ENCODE measurements at places on chromosomes 13 and 19. TPM values are rescaled to one million over a fixed set of nuclear protein-coding genes. Genes with fewer than 3 reads are reported as not detected.

DNA sequence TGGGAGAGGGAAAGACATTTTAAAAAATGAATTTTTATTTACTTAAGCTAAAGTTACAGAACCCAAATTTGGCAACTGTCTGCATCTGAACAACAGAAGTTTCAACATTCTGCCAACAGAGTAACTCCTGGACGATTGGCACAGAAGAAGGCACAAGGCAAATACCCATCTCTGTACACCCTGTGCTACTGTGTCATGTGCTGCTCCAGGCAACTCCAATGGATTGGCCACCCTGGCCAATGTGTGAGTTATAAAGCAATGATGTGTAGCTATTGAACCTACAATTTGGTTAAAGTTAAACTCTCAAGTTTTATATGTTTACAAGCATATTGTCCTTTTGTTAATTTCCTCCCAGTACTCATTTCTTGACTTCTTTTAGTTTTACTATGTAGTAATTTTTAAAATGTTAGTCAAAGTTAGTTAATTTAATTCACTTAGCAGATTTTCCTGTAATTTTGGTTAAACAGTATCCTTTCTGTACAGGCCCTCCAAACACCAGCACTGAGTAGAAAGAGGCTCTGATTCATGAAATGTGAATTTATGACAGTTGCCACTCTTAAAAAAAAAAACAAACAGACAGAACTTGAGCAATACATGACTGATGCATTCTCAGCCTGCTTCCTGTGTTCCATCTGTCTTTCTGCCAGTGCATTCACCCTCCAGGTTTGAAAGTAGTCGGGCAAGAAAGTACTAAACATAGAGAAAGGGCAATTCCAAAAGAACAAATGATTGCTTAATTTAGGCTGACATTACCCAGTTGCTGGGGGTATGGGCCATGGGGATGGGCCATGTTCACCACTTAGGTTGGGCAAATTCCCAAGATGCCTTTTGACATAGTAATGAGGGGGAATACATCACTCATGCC, 5.9 kb downstream of the STARD13 start:
- DNase-seq: no peak

DNA sequence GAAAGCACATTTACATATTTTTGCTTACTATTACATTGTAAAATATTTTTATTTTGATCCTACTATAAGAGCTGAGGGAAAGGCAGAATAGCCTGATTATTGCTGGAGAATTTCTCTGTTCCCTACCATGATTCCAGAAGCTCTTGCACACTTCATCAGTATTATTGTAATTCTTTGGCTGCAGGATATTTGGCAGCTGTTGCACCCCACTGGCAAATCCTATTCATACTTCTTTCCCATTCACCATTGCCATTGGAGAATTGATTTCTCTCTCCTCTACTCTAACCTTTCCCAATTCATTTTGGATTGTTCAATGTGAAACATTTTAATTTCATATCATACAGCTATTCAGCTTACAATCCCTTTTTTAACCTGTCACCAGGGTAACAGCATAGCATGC, 238.0 kb downstream of the GGACT start:
- DNase-seq: no peak

DNA sequence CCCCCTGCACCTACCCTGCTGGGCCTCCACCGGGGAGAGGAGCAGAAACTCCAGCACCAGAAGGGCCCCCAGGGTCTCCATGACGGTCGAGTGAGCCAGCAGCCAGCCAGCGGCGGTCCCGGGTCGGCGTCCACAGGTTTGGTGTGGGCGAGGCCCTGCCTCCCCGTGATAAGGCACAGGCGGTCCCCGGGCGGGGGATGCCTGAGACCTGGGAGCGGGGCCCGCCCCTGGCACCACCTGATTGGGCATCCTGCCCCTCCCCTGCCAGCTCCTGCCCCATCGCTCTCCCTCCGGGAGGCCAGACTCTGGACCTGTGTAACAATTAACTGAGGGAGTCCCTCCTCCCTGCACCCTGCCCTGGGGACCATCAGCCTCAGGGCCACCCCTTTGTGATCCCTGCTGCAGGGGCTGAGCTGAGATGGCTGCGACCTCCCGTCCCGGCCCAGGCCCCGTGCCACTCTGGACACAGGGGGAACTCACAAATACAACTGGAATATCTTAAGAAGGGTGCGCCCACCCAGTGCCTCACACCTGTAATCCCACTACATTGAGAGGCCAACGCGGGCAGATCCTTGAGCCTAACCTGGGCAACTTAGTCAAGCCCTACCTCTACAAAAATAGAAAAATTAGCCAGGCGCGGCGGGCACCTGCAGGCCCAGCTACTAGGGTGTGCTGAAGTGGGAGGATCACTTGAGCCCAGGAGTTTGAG, at the start of gene SMIM24:
Gene SMIM24 (minus strand): TSS at position 143 of the 709 bp plus-strand sequence. CDS start 62 bp downstream, at position 81.
- no peak for DNase-seq

ZNF677 gene
- total RNA-seq: 10.5 TPM

GRCh38 chr13:36839981-36840380, 21.0 kb downstream of the RFXAP start:
- no peak for DNase-seq

GRCh38 chr13:42038661-42039456, 9.6 kb upstream of the DGKH start:
- DNase-seq: no peak

NCAN gene
- total RNA-seq: not detected

DNA sequence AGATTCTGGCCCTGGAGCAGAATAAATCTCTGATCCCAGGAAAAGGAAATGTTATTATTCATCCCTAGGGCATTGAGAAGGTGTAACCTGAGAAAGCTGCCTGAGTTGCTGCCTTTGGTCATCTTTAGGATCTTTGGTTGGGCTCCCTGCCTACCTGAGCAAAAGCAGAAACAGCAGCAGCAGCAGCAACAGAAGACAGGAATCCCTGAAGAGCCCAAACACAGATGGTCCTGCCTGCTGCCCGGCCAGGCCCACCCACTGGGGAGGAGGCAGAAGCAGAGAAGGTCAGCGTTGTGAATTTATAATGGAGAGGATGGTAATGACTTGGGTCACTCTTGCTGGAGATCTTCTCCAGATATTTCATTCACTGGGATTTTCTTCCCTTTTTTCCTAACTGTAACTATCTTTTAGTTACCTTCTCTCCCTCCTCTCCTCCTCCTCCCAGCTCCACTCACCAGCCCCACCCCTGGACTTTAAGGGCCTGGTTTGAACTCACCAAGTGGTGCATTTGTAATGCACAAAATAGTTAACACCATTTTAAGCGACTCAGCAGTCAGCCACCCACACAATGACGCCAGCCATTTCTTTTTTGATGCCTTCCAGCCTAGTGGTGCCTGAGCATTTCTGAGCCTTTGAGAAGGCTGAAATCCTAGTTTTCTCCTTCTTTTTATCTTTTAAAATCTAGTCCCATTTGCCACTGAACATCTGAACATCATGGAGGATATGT, 91.7 kb downstream of the HSPH1 start:
- DNase-seq: no peak

Measured in activated T-cell treated with anti-CD3 and anti-CD28 coated beads, Interleukin-2, amount 50 U/mL, for 72 hours (primary cell).